ENCODE measurements at places on chromosomes 4 and X.
A peak's percentile ranks its signal among the peaks of the same experiment; 100 is the strongest.

DNA sequence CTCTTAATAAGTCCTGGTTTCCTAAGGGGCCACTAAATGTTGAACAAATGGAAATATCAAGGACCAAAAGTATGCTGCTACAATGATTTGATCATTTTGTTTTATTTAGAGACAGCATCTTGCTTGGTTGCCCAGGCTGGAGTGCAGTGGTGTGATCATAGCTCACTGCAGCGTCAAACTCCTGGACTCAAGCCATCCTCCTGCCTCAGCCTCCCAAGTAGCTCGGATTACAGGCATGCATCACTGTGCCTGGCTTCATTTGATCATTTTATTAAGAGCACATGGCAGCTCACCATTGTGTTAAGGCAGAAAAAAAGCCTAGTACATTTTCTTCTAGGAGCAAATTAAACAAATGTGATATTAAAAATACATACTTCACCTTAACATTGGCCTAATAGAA lies 52.7 kb downstream of the DCLK2 start:
- DNase-seq: no peak

DNA sequence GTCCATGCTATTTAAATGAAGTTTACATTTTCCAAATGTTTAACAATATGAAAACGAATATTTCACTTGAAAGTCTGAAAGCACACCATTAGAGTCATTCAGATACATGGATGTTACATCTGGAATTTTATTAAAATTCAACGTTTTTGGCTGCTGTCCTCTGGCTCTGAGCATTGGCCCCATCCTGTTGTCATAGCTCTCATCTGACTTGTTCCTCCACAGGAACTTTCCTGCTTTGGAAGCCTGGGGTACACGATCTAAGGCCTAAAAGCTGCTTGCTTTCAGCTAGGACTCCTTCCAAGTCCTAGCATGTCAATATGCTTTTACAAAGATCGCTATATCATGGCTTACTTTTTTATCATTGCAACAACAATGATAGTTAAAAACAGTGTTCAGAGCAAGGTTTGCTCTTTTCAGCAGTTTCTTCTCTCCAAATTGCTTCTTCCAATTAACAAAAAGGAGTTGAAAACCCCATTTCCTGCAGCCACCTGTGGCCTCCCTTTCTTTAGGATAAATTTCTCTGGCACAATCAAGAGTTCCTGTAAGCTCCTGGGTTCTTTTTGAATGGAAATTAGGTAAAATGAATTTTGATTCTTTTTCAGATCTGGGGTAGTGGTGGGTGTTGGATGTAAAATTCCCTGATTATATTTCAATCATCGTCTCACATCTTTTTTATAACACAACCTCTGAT lies 413.4 kb upstream of the AGA start:
- no peak for DNase-seq

- no peak for DNase-seq
Measured at GRCh38 chrX:100623001-100623400, 13.6 kb downstream of the TSPAN6 start.

GRCh38 chrX:20231598-20231997 lies 35.1 kb downstream of the RPS6KA3 start:
- DNase-seq: no peak

GRCh38 chr4:26029568-26030131 lies 115.6 kb downstream of the SMIM20 start:
- no peak for DNase-seq

- no peak for DNase-seq
Measured at GRCh38 chr4:138901177-138901576, 114.4 kb upstream of the NOCT start.

- peak; percentile 80 for DNase-seq
Measured at GRCh38 chr4:82798168-82799005, at the start of gene SCD5. Gene SCD5, minus strand, starts transcription at chr4:82798796. Its CDS starts 259 bp downstream, at chr4:82798537.

- DNase-seq: peak; percentile 32
Measured at GRCh38 chr4:82524570-82525152, 37.1 kb downstream of the TMEM150C start.

- peak; percentile 77 for DNase-seq
Measured at GRCh38 chr4:87819281-87819919, 13.4 kb upstream of the MEPE start.

DNA sequence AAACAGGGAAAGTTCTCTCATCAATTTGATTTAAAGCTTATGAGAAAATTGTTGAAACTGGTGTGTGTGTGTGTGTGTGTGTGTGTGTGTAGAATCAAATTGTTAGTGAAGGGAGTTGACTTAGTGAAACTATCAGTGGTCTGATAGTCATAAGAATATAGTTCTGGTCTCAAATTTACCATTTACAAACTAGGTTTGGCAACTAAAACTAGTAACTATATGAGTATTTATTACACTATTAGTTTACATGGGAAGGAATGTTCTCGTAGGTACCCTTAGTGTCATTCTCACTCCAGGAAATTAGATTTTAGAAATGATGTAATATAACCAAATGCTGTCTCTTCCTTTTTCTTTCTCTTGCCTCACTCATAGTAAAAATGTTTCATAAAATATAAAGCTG lies 11.9 kb downstream of the SULT1E1 start:
- no peak for DNase-seq

- no peak for DNase-seq
Measured at GRCh38 chr4:182175788-182176519, 67.2 kb upstream of the TENM3 start.

GRCh38 chr4:46425775-46426400 lies 36.0 kb upstream of the GABRA2 start:
- peak; percentile 71 for DNase-seq

DNA sequence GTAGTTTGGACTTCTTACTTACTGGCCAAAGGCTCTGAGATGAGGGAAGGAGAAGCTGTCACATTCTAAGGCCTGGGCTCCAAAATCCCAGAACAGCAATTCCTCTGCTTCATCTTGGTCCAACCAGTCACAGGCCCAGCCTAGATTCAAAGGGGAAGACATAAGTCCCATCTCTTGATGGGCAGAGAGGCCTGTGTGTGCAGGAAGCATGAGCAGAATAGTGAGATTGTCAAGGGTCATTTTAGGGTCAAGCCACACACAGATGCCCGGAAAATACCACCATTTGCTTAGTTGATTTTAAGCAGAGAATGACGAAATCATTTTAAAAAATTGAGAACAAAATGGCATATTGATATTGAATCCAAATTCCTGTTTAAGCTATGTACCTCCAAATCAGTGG lies 580.9 kb upstream of the ZFP42 start:
- DNase-seq: no peak

- DNase-seq: no peak
Measured at GRCh38 chr4:69984030-69984443, 11.7 kb upstream of the STATH start.

GRCh38 chr4:57083090-57083489 lies 27.1 kb downstream of the IGFBP7 start:
- DNase-seq: no peak

DNA sequence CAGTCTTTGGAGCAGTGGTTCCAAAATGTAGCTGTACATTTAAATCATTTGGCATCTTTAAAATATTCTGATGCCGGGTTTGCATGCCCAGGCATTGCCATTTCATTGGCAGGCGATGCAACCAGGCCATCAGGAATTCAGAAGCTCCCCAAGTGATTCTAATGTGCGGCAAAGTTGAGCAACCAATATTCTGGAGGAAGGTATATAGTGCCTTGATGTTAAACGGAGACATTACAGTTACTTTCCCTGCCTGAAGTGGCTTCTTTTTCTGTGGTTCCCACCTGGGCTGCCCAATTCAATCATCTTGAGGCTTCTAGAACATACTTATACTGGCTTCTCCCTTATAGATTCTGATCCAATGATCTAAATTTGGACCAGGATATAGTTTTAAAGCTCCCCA lies 68.7 kb upstream of the PGM2 start:
- no peak for DNase-seq

GRCh38 chr4:6956087-6956433 lies 46.4 kb downstream of the TBC1D14 start:
- DNase-seq: no peak

DNA sequence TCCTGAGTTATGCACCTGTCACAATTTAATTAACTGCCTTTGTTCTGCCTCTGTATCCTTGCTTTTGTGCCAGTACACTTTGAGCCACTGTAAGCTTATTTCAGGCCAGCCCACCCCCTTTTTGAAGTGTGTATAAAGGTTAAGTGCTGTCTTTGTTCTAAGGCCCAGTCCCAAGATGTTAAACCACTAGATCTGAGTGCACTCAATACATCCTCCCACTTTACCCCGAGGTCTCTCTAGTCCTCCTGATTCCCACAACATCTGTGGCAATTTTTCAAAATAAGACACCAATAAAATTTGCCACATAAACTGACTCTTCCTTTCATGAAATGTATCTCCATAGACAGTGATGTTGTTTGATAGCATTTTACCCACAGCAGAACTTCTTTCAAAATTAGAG lies 124.1 kb upstream of the SPIN4 start:
- no peak for DNase-seq

DNA sequence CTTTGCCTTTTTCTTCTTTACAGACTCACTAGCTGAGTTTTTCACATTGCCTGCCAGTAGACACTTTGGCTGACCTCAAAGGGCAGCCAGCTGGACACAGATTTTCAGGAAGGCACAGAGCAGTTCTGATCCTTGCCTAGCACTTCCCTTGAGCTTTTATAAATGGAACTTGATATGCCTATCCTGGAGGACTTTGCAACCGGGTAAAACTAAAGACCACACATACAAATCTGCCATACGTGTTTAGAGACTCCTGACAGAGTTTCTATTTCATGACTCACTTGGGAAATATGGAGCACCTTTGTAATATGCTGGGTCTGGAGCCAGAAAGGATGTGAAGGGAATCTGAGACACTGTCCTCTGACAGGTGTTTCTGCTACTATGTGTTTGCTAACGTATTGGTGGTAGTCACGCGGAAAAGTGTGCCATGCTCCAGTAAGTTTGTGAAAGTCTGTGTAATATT lies 56.7 kb upstream of the RASSF6 start:
- peak; percentile 61 for DNase-seq

DNA sequence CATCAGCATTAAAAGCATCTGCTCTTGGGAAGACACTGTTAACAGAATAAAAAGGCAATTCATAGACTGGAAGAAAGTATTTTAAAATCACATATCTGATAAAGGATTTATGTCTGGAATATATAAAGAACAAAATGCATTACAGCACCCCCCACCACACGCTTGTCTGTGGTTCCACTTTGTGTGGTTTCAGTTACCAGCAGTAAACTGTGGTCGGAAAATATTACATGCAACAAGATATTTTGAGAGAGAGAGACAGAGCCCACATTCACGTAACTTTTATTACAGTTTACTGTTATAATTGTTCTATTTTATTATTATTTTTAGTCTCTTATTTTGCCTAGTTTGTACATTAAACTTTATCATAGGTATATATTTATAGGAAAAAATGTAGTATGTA lies 21.2 kb upstream of the PDE6B start:
- DNase-seq: no peak

Data from mesenchymal stem cell (in vitro differentiated cells and primary cell).